GM04503 (cell line): ENCODE measurements at places on chromosomes 16 and 17.

DNA sequence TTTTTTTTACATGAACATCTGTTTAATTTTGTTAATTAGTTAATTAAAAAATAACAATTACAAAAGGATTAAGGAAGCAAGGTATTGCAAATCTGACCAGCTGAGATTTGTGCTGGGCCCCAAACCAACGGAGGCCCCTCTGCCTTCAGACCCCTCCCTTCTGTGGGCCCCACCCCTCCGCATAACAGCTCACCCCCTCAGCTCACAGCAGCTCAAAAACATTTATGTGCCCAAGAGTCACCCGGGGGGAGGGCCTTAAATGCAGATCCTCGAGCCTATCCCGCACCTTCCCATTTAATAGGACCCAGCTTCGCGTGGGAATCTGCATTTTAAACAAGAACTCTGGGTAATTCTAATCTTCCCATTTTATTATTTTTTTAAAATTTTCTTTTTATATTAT is 75.0 kb downstream of the MGAT5B start:
- DNase-seq, result no peak

DNA sequence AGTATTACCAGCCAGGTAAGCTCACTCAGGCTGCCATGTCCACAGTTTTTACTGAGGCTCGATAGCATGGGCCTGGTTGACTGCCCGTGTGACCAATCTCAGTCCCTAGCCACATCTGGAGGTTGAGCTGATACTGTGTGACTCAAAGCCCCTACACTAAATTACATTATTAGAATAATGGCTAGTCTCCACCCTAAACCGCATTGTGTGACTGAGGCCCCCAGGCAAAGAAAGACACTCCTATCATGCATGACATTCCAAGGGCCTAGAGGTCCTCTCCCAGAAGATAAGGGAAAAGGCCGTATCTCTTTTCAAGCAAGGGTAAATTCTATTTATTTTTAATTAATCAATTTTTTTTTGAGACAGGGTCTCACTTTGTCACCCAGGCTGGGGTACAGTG is 505.3 kb downstream of the HAPSTR1 start:
- no peak for DNase-seq

GRCh38 chr17:70144260-70144846 is 25.0 kb upstream of the KCNJ2 start:
- no peak for DNase-seq

GRCh38 chr17:77189148-77189547 is 48.4 kb downstream of the SEC14L1 start:
- no peak for DNase-seq

DNA sequence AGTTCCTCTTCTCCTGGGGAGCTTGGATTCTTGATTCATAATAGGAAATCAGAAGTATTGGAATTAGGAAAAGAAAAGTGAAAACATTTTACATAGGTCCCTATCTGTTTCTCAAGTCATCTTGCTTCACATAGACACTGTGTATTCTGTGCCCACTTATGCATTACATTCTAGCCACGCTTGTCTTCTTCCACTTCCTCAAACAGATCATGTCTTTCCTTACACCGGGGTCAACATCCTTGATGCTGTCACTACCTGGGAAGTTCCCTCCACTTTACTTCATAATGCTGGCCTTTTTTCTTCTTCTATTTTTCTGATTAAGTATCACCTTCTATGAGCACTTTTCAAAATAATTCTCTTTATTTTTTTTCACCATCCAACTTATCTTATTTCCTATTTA is 606.4 kb upstream of the CDH8 start:
- no peak for DNase-seq

GRCh38 chr16:25585526-25585925 is 106.2 kb upstream of the HS3ST4 start:
- DNase-seq, result no peak

- no peak for DNase-seq
Observed at GRCh38 chr17:4715063-4715744, 4.8 kb downstream of the ARRB2 start.

DNA sequence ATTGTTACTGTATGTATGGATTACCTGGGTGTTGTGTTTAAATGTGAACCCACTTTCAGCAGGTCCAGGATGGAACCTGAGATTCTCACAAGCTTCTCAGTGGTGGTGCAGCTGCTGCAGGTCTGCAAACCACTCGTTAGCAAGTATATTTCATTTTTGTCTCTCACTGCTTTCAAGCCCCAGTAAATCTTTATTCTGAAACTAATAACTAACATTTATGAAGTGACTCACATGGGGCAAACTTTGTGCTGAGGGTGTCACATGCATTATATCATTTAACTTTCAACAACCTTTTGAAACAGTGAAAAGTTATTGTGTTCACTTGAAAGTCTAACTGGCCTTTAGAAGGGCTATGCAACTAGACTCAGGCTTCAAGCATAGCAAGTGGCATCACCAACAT is 98.9 kb upstream of the DYNLRB2 start:
- DNase-seq, result no peak

GRCh38 chr17:28720247-28720996 is 637 bp downstream of the RPL23A start:
- no peak for DNase-seq

DNA sequence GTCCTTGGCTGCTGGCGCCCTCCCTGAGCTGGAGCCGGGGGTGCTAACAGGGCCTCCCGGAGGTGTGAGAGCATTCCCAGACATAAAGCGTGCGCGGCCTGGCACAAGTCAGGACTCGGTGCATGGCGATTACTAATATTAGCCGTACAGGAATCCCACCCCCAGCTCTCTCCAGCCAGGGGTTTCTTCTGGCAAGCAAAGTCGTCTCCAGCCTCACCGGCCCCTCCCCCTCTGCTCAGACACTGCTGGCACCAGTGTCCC is 5.0 kb downstream of the CASKIN1 start:
- no peak for DNase-seq

- DNase-seq, result no peak
Observed at GRCh38 chr17:65684631-65685030, 123.2 kb upstream of the AXIN2 start.

- peak; percentile 27 for DNase-seq
Observed at GRCh38 chr16:48687421-48688038, 77.5 kb upstream of the N4BP1 start.

- no peak for DNase-seq
Observed at GRCh38 chr16:88505405-88506082, 52.5 kb downstream of the ZFPM1 start.

DNA sequence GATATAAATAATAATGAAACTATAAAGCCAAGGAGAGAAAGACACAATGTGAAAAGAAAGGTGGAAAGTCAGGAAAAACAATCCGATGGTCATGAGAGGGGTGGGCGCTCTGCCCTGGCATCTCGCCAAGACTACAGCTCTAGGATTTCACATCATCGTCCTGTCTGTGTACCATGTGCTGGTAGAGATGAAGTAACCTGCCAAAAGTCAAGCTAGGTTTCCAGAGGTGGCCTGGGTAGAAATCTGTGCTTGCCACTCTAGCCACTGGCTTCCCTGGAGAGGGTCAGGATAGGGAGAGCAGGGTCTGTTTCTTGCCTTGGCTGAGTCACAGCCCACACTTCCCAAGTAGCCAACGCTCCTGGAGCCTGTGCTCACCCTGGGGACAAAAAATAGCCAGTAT is 31.0 kb upstream of the TRAP1 start:
- DNase-seq, result no peak

DNA sequence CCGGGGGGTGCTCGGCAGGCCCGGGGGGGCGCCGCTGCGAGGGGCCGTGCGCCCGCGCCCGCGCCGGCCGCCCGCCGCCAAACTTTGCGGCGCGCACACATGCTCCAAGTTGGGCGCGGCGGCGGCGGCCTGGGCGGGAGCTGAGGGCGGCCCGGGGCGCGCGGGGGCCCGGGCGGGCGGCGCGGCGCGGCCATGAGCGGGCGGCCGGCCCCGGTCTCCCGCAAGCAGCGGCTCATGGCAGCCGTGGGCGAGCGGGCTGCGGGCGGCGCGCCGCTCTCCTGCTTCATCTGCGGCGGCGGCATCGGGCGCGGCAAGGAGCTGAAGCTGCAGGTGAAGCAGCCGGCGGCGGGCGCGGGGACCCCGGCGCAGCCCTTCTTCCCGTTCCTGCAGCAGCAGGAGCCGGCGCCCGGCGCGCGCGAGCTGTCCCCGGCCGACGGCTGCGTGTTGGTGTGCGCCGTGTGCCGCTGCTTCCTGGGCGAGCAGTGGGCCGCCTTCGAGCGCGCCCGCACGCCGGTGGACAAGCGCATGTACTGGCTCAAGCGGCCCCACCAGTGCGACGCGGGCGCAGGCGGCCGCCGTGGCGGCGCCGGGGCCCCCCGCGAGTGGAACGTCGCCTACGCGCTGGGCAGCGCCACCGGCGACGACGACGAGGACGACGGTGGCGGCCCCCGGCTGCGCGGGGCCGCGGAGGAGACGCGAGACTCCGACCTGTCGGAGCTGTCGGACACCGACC is 57.2 kb upstream of the CIBAR2 start:
- no peak for DNase-seq

DNA sequence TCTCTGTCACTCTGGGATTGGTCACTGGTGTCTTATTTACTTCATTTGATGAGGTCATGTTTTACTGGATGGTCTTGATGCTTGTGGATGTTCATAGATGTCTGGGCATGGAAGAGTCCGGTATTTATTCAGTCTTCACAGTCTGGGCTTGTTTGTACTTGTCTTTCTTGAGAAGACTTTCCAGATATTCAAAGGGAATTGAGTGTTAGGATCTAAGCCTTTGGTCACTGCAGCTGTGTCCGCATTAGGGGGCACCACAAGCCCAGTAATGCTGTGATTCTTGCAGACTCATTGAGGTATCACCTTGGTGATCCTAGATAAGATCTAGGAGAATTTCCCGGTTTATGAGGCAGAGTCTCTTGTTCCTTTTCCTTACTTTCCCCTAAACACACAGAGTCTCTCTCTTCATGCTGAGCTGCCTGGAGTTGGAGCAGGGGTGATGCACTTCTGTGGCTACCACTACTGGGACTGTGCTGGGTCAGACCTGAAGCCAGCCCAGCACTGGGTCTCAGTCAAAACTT is 214.7 kb downstream of the SPECC1 start:
- no peak for DNase-seq

DNA sequence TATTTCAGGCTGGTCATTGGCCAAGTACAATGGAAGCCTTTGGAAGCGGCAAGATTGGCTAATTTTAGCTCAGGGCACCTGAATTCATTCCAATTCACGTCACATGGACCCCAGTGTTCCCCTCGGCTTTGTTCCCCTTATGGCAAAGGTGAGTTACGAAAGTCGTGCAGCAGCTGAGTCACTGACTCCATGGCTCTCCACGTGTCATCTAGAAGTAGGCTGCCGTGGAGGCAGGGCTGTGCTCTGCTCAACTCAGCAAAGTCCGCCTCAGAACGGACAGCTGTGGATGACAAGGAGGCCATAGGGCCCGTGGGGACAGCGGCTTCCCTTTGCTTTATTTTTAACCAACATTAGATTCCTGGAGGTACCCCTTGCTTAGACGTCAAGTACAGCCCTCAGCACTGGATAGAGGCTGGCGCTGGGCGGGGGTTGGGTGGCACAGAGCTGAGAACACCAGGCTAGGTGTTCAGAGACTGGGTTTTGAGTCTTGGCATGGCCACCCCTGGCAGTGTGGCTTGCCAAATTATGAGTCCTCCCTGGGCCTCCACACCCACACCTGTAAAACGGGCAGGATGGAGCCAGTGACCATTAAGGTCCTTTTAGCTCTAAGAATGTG is 23.6 kb downstream of the ADAD2 start:
- no peak for DNase-seq

- peak; percentile 65 for DNase-seq
Observed at GRCh38 chr17:59763861-59764260, 56.4 kb downstream of the VMP1 start.
